Foreskin keratinocyte (primary cell): ENCODE measurements at places on chromosomes 4 and X. TPM values are rescaled to one million over a fixed set of nuclear protein-coding genes. Genes with fewer than 3 reads are reported as not detected.

The CENPE gene
- 3.5 and 5.4 TPM in 2 replicates for polyA plus RNA-seq

The RNF128 gene
- 0.69 and 1.3 TPM in 2 replicates for polyA plus RNA-seq

The SPANXB1 gene
- not detected in 2 replicates for polyA plus RNA-seq

The SLC4A4 gene
- 0.46 and 1.4 TPM in 2 replicates for polyA plus RNA-seq

The BST1 gene
- polyA plus RNA-seq: 3.4 and 4.3 TPM in 2 replicates

The ATP1B4 gene
- not detected in 2 replicates for polyA plus RNA-seq

The TLR10 gene
- not detected in 2 replicates for polyA plus RNA-seq

The COL25A1 gene
- not detected in 2 replicates for polyA plus RNA-seq

The DAPP1 gene
- 16.7 and 18.5 TPM in 2 replicates for polyA plus RNA-seq

The SLITRK4 gene
- polyA plus RNA-seq: not detected in 2 replicates

The CACNA1F gene
- 0.01 TPM in 1 of 2 replicates, not detected in the other for polyA plus RNA-seq

The CDX4 gene
- polyA plus RNA-seq: not detected in 2 replicates

The HS6ST2 gene
- 0.50 and 0.56 TPM in 2 replicates for polyA plus RNA-seq

The FABP2 gene
- polyA plus RNA-seq: not detected in 2 replicates

The OTUD5 gene
- 35.5 and 37.6 TPM in 2 replicates for polyA plus RNA-seq

The RRH gene
- 0.03 and 0.04 TPM in 2 replicates for polyA plus RNA-seq

The SLC16A2 gene
- polyA plus RNA-seq: 18.1 and 24.0 TPM in 2 replicates

The NDNF gene
- polyA plus RNA-seq: not detected in 2 replicates

The CXorf51A gene
- not detected in 2 replicates for polyA plus RNA-seq

The SLC34A2 gene
- polyA plus RNA-seq: not detected in 2 replicates

The PACRGL gene
- polyA plus RNA-seq: 9.9 and 11.6 TPM in 2 replicates

The CENPI gene
- 4.7 and 6.8 TPM in 2 replicates for polyA plus RNA-seq
